ENCODE measurements at places on chromosomes 7 and 10.

DNA sequence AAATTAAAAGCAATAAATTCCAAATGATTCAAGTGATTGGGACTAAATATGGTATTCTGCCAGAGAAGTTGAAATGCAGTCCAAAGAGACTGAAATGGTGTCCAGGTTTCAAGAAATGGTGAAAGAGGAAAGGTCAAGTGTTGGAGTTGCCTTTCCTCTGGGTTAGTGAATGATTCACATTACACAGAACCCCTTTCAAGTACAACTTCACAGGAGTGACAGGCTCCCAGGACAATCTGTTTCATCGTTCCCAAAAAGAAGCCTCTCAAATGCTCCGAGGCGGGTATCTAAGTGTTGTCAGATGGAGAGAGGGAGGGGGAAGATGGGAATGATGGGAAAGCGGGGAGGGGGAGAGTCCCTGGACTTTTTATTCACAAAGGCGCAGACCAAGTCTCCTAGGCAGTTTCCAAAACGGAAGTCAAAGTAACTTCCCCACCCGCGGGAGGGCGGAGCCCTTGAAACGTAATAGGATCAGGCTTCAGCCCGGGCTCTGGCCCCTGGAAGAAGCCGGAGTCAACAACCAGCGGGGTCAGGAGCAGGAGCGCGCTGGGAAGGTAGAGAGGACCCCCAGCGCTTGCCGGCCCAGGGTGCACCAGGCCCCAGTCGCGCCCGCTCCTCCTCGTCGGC, 754 bp downstream of the SLC25A13 start:
- peak; percentile 52 for DNase-seq

DNA sequence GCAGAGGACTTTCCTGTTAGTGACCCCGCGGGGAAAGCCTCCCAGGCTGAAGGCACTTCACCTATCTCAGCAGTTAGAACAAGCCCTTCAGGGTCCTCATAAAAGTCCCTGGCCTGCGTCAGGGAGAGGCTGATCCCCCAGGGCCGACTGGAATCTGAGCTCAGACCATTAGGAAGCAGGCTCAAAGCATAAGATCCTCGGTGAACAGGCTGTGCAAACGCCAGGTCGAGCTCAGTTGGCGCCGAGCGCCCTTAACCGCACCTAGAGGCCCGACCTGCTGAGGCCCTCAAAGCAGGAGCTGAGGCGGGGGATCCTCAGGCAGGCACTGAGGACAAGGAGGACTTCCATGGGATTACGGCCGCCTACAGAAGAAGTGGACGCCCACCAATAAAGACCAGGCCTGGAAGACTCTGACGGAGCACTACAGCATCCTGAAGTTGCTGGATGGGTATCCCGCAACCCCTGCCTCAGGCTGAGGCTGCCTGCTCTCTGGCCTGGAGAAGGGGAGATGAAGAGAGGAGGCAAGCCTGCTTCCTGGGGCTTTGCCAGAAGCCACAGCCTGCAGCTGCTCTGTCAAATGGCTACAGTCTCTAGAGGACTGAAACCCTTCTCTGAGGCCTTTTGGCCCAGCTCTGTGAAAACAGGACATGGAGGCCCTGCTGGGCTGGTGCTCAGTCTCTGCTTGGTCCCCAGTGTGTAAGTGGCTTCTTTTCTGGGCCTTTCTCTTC, 29.9 kb downstream of the LIPJ start:
- no peak for DNase-seq

GRCh38 chr7:68381731-68382130, 1216.5 kb upstream of the AUTS2 start:
- DNase-seq, result no peak

GRCh38 chr7:136163340-136163801, 186.2 kb upstream of the MTPN start:
- DNase-seq, result no peak

DNA sequence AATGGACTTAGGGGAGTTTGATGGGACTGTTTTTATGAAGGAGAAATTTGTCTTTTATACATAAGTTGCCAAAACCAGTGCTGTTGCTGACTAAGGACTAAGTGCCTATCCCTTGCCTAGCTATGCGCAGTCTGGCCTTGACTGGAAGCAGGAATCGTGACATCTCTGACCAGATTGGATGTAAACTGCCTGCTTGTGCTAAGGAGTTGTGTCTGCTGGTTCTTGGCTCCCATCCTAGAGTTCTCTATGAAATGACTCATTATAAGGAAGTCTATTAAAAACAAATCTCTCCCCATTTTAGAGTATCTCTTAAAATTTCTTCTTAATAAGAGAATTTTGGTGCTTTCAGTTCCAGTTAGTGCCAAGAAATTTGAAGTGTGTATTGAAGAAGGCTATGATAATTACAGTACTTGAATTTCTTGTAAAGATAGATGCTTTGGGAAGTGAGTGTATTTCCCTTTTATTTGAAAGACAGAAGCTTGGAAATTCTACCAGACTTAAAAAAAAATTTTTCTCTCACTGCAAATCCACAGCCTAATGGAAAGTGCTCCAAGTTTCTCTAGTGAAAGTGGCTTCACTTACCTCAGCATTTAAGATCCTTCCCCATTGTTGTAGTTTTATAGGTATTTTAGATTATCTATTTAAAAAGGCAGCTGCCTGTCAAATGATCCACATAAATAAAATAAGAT, 77.6 kb downstream of the BICC1 start:
- DNase-seq, result no peak

- DNase-seq, result no peak
These were observed 17.0 kb downstream of the CACUL1 start for GRCh38 chr10:118737603-118738302.

DNA sequence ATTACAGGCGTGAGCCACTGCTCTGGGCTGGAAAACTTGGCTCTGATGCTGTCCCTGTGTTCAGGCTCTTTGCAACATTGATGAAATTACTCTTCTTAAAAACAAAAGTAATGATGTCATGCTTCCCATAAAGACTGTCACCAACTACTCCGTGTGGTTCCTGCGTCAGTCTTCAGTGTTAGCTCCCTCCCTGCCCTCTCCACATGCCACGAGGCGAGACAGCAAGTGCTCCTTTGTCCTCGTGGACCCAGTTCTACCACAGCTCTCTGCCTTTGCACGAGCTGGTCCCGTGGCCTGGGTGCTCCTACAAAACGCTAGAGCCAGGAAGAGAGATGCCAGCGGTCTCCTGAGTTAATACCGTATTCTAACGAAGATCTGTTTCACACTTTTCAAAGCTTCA, 194.5 kb downstream of the SDK1 start:
- no peak for DNase-seq

DNA sequence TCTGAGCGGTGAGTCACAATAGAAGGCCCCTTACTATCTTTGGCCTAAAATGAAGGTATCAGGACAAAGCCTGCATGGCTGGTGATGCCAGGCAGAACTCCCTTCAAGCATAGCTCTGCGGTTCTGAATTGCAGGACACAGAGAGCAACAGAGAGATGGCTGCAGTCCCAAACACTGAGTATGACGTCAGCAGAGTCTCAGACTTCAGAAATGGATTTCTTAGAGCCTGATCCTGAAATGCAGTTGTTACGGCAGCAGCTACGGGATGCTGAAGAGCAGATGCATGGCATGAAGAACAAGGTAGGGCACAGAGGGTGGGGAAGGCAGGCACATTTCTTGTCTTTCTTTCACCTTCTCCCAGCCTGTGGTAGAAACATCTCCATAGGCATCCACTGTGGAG, 13.5 kb downstream of the CCDC136 start:
- DNase-seq, result no peak

Data from dermis microvascular lymphatic vessel endothelial cell (primary cell).